ENCODE measurements at places on chromosomes 13 and 19.

DNA sequence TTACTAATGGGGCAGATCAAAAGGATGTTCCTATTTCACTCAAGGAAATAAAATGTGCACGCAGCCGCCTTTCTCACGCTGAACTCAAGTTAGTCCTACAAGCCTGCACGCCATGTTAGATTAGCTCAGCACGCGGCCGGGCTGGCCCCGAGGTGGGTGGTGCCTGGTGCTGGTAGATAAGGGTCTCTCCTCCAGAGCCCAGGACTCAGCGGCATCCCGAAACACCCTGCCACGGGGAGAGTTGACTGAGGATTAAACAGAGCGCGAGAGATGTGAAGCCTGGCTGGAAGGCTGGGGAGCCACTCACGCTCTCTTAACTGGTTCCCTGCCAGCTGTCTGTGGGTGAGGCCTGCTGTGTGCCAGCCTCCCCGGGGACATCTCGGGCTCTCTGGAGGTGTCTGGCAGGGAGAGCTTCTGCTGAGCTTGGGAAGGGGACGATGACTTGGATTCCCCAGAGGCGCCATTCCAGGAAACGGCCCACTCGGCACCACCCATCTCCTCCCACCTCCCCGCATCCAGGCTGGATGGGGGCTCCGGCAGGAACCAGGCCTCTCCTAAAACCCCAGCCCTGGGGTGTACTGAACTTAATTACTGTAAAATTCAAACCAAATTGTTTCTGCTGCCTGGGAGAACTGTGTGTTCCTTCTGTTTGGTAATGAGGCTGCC lies 122.2 kb downstream of the KDM4B start:
- DNase-seq, result no peak

- DNase-seq, result no peak
Observed at GRCh38 chr19:46759817-46760333, 13.6 kb upstream of the STRN4 start.

DNA sequence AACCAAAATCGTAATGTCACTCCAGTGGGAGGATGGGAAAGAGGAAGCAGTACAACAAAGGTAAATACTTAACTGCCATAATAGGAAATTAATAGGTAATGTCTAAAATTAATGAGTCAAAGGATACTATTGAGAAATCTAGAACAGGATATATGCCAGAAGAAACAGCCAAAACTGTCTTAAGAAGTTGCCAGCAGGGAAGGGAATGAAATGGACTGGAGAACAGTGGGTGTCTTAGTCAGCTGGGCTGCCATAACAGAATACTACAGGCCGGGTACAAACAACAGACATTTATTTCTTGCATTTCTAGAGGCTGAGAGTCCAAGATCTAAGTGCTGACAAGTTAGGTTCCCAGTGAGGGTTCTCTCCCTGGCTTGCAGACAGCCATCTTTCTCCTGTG lies 40.3 kb upstream of the IPO5 start:
- DNase-seq, result no peak

DNA sequence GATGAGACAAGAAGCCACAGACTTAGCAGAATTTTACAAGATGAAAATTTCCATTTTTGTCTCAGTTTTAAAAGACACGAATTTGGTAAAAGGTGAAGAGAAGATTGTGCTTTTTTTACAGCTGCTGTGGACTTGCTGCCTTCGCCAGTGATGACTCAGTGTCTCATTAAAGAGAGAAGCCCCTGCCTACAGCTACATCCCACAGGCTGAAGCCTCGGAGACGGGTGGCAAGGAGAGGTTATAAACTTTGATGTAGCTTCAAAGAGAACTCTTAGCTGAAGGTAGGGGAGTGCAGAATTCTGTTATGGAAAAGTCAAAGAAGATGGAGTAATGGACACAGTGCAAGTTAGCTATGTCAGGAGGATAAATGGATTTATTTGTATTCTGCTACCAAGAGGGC lies 683.4 kb upstream of the ARGLU1 start:
- no peak for DNase-seq

DNA sequence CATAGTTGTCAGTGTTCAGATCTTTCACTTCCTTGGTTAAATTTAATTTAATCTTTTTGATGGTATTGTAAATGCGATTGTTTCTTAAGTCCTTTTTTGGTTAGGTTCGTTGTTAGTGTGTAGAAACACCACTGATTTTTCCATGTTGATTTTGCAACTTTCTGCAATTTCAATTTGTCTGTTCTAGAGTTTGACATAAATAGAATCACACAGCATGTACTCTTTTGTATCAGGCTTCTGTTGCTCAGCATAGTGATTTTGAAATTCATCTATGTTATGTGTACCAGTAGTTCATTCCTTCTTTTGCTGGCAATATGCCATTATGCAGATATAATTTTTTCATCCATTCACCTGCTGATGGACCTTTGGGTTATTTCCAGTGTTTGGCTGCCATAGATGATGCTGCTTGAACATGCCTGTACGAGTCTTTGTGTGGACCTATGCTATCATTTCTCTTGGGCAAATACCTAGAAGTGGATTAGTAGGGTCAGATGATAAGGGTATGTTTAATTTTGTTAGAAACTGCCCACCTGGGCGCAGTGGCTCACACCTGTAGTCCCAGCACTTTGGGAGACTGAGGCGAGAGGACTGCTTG lies 33.1 kb downstream of the BICRA start:
- no peak for DNase-seq

- DNase-seq, result no peak
Observed at GRCh38 chr19:29841559-29842367, 30.0 kb downstream of the CCNE1 start.

DNA sequence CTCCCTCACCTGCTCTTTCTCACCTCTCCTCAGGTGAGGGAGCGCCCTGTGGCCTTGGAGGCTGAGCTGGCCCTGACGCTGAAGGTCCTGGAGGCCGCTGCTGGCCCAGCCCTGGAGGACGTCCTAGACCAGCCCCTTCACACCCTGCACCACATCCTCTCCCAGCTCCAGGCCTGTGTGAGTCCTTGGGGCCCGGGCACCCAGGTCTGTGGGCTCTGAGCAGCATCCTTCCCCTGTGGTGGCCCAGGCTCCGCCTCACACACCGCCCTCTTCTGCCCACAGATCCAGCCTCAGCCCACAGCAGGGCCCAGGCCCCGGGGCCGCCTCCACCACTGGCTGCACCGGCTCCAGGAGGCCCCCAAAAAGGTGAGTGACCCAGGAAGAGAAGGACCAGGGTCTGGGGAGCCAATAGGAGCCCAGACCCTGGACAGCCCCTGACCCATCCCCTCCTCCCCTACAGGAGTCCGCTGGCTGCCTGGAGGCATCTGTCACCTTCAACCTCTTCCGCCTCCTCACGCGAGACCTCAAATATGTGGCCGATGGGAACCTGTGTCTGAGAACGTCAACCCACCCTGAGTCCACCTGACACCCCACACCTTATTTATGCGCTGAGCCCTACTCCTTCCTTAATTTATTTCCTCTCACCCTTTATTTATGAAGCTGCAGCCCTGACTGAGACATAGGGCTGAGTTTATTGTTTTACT lies 1.9 kb downstream of the IFNL1 start:
- peak; percentile 53 for DNase-seq

- no peak for DNase-seq
Observed at GRCh38 chr13:31598990-31599389, 140.3 kb upstream of the RXFP2 start.

GRCh38 chr13:99386495-99386894 lies 79.3 kb upstream of the GPR183 start:
- no peak for DNase-seq

DNA sequence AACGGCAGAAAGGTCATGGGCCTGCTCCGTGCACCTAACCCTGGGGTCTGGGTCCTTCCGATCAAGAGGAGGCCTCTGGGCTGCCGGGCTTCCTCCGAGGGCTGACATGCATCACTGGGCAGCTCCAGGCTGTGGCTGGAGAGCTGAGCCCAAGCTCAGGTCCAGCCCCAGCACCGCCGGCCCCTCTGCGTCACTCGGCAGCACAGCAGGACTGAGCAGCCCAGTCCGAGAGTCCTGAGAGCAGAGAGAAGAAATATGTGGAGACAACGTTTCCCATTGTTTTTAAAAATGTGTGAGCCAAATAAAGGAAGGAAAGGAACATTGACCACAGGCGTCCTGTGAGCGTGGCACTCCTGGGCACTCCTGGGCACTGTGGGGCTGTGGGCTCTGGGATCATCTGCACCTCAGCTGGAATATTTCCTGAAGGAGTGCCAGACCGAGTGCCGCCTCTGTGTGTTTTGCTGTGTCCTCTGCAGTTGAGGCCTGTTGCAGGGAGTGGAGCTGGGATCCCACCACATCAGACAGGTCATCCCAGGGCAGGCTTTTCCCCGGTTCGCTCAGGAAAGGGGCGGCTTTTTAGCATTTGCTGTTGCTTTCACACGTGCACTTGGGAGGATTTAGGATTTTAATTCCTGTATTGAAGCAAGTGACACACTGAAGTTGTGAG lies 37.8 kb upstream of the TFDP1 start:
- no peak for DNase-seq

- DNase-seq, result no peak
Observed at GRCh38 chr13:111161601-111162600, 46.8 kb downstream of the ARHGEF7 start.

- DNase-seq, result no peak
Observed at GRCh38 chr19:10084803-10085202, 1.3 kb upstream of the SHFL start.

DNA sequence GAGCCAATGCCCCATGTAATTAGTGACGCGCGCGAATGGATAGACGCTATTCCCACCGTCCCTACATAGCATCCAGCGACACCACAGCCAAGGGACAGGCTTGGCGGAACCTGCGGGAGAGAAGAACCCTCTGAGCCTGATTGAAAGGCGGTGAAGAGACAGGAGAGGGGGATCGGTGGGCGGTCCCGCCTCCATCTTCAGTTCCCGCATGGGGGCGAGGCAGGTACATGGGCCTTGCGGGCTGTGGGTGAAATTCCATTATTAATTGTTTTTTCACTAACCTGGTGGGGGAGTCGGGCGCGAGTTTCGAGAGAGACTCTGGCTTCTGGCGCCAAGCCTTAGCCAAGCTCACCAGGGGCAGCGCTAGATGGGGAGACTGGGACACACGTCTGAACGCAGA lies 8.4 kb upstream of the TEX101 start:
- DNase-seq, result no peak

- no peak for DNase-seq
Observed at GRCh38 chr19:46586294-46586693, 14.8 kb upstream of the CALM3 start.

- peak; percentile 6 for DNase-seq
Observed at GRCh38 chr13:72782717-72783116, 784 bp downstream of the PIBF1 start.

DNA sequence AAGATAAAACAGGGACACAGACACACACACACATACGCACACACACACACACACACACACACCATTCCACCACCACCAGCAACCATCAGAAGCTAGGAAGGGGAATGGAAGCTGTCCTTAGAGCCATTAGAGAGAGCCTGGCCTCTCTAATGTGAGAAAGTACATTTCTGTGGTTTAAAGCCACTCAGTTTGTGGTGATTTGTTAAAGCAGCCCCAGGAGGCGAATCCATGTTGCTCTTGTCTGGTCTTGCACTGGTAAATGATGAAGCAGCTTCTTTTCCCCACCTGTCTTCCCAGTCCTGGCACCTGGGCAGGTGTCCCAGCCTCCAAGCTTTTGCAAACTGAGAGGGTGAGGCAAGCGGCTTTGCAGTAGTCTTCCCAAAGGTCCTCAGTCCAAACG lies 118.9 kb upstream of the KL start:
- no peak for DNase-seq

GRCh38 chr19:2761309-2761677 lies 21.5 kb upstream of the SLC39A3 start:
- no peak for DNase-seq

DNA sequence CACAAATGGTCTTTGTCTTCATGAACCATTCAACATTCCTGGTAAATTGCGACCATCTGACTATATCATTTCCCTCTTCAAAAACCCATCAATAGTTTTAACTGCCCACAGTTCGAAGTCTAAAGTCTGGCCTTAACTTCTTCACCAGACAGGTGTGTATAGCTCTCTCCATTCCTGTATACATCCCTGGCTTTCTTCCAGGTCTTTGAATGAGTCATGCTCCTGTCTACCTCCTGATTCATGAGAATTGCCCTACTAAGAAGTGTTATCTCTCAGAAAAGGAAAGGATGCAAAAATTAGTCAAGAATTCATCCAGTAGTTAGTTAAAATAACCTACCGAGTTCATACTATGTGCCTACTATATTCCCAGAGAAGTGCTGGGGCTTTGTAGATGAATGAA lies 225.0 kb downstream of the TBC1D4 start:
- DNase-seq, result peak; percentile 35

DNA sequence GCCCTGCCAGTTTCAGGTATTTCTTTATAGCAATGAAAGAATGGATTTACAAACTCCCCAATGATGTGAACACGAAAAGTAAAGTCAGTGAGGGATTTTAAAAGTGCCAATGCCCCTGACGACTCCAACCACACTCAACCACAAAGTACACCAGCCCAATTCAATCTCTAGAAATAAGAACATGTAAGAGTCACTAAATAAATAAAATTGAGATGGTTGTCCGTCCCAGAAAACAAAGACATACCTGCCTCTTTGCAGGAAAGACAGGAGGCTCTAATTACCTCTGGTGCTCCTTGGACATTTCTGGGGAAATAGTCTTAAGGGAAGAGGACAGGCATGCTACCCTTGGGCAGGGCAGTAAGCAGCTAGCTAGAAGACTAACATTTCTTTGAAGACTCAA lies 55.8 kb downstream of the NALCN start:
- no peak for DNase-seq

GRCh38 chr13:83340170-83340569 lies 542.1 kb downstream of the SLITRK1 start:
- no peak for DNase-seq

- no peak for DNase-seq
Observed at GRCh38 chr13:66830940-66831716, 399.0 kb downstream of the PCDH9 start.

GRCh38 chr13:111469916-111470506 lies 149.6 kb downstream of the TEX29 start:
- no peak for DNase-seq

GRCh38 chr19:32173836-32174235 lies 171.6 kb upstream of the ZNF507 start:
- DNase-seq, result no peak

GRCh38 chr13:31200637-31200971 lies 829 bp downstream of the B3GLCT start:
- DNase-seq, result peak; percentile 46

Measured in CD4-positive, alpha-beta T cell treated with Interleukin-2 at 100 ng/mL for 4 hours (primary cell).